Gastrocnemius medialis (tissue), 4 donors: ENCODE measurements at places on chromosomes 1 and 21. TPM values are rescaled to one million over a fixed set of nuclear protein-coding genes. Genes with fewer than 3 reads are reported as not detected.

Gene LRRC8D
- total RNA-seq, result 15.0 TPM

Gene CD1B
- not detected for total RNA-seq

- DNase-seq, result no peak
Observed at GRCh38 chr21:26025536-26026512, 144.7 kb downstream of the APP start.

- no peak for DNase-seq
Observed at GRCh38 chr1:175540896-175541645, 202.3 kb downstream of the TNR start.

DNA sequence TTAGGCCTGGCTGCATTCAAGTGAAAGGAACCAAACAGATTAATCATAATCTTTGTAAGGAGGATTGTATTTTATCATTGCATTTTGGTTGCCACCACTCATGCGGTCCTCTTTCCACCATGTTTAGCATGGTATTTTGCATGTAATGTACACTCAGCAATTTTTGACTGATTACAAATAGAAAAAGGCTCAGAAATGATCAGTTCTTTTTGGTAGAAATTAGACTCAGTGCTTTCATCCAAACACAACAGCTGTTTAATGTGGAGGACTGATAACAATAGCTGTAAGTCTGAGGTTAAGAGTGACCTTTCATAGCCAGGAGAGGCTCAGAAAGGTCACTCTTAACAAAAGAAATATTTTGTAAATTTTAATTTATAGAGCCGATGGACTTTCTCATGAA, 25.3 kb upstream of the DPH5 start:
- no peak for DNase-seq

- no peak for DNase-seq
Observed at GRCh38 chr1:234102583-234102982, 198.1 kb downstream of the SLC35F3 start.

- DNase-seq, result no peak
Observed at GRCh38 chr1:232267092-232267836, 362.7 kb downstream of the SIPA1L2 start.

DNA sequence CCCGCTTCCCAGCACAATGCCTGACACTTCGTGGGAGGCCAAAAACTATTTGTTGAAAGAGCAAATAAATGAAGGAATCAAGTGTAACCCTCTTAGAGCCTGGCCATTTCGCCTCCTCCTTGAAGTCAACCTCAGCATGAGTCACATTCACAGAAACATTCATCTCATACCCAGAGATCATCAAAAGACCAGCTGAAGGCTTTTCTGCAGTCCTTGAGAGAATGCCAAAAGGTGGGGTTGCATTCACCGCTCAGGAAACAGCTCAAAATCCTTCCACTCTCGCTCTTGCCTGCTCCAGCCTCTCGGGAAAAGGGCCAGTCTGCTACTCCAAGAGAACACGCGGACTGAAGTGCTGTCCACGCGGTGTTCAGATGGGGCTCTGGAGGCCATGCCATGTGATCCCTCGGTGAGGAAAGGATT, 90.0 kb downstream of the VWA5B1 start:
- DNase-seq, result no peak

GRCh38 chr1:154943649-154944400, 7.3 kb upstream of the PMVK start:
- no peak for DNase-seq
